Kasumi-1 (cell line): ENCODE measurements at places on chromosomes 3 and 15.

DNA sequence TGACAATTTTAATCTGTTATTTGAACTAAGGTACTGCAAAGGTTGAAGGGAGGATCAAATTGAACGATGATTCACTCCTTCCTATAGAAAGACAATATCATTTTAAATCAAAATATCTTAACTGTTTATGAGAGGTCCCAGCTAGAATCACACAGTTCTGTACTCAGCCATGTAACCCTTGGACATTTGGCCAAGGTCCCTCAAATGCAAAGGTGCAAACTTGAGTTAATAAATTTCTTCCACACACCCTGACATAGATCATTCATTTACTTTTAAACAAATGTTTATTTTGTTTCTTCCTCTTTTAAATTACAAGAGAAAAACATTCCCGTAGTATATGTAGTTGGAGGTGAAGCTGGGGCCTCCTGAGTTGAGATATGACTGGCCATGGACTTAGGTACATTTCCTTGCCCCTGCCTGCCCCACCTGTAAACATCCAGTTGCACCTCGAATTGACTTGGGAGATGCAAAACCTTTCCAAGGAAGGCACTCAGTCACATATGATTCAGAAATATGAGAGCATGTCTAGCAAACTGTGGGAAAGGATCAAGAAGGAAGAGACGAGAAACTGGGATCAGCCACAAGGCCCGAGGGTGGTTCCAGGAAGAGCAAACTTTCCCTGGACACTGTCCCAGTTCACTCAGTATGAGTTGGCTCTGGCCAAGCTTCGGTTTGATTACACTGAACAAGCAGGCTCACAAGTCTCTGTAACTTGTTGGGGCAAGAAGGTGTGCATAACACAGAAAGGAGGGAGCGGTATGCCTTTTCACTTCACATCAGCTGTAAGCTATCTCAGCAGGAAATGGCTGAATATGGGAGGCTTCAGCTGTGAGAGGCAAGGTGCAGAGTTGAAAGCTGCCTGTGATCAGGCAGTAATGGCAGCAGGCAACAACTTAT, 6.7 kb downstream of the TNFSF10 start:
- no peak for DNase-seq

- DNase-seq = peak; percentile 55
Observed at GRCh38 chr3:58271901-58272501, 34.0 kb upstream of the RPP14 start.

- DNase-seq = no peak
Observed at GRCh38 chr15:86624261-86625036, 544.8 kb downstream of the AGBL1 start.

DNA sequence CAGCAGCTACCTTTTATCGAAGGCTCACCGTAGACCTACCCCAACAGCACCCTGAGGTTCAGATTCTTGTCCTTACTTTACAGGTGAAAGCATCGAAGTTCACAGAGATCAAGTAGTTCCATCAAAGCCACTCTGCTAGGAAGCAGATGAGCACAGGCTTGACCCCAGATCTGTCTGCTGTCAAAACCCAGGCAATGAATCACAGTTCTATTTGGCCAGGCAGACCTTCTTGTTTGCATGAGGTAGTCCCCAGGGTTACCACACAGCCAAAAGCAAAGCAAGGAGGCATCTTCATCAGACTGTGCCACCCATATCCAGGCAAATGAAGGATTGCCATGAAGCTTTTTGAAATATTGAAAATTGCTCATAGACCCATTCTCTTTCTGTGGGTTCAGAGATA, 33.0 kb downstream of the HES1 start:
- DNase-seq = no peak

GRCh38 chr3:197833930-197834715, 43.1 kb downstream of the LRCH3 start:
- no peak for DNase-seq

GRCh38 chr3:122760453-122761271, 33.0 kb downstream of the HSPBAP1 start:
- DNase-seq = no peak

GRCh38 chr3:86793786-86794185, 197.2 kb downstream of the VGLL3 start:
- DNase-seq = no peak

- DNase-seq = no peak
Observed at GRCh38 chr3:26807272-26807671, 184.7 kb downstream of the LRRC3B start.

- DNase-seq = peak; percentile 24
Observed at GRCh38 chr3:197753263-197753662, 3.6 kb downstream of the FYTTD1 start.

- no peak for DNase-seq
Observed at GRCh38 chr15:101266787-101267186, 10.5 kb downstream of the SELENOS start.

GRCh38 chr15:22794063-22794462, 7.6 kb downstream of the NIPA1 start:
- DNase-seq = no peak

GRCh38 chr15:67836477-67836876, 3.4 kb downstream of the RNU6-1 start:
- DNase-seq = peak; percentile 44

- DNase-seq = no peak
Observed at GRCh38 chr3:128362026-128362965, 104.4 kb downstream of the DNAJB8 start.

- DNase-seq = no peak
Observed at GRCh38 chr3:169522595-169523529, 140.7 kb downstream of the MECOM start.

DNA sequence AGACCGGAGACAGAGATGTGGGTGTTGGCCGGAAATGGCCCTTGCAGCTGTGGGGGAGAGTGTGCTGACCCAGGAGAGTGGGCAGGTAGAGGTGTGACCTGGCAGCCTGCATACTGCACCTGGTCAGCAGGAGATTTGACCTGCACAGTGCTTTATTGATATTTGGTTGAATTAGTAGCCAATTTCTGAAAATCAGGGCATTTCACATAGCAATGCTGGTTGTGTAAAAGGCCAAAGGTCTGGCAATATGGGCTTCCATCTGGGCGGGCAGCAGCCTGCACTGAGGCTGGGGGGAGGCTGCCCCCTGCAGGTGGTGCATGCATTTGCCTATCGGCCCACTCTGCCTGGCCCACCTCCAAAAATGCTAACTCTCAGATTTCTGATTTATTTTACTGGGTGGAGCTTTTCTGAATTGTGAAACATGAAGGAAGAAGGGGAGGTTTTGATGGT, 9.4 kb upstream of the MGLL start:
- DNase-seq = peak; percentile 55

DNA sequence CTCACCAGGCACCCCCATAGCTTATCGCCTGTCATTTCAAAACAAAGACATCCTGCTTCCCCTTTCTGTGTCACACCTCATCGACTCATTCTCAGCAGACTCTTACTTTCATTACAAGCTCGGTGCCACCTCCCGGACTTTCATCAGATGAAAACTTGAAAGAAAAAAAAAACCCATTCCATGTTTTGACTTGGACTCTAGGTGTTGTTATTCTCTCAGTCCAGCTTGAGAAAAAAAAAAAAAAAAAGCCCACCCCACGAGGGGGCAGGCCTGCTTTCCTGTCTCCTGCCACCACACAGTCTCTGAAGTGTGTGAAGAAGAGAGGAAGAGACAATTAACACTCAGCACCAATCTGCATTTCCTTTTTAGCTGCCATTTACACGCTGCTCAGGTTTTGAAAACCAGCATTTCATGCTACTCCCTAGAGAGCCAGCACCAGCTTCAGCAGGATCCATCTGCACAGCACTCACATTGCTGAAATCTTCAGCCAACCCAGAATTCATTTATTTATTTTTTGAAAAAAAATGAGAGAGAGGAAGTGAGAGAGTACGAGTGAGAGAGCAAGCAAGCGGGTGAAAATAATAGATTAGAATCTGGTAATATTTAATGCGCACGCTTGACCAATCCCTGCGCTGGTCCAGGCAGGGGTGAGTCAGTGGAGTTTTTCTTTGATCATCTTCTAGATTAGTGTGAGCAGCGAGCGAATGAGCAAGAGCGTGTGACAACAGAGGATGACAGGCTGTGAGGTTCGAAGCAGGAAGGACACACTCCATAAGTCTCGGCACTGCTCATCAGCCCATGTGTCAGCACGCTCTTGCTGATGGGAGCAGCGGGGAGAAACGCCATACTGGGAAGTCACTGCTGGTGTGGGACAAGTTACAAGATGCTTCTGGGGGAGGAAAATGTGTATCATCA, 23.5 kb downstream of the ZNF80 start:
- DNase-seq = peak; percentile 51

GRCh38 chr15:82537351-82537908, 2.8 kb downstream of the RPS17 start:
- no peak for DNase-seq

- peak; percentile 12 for DNase-seq
Observed at GRCh38 chr3:52153389-52154096, 680 bp downstream of the POC1A start.

DNA sequence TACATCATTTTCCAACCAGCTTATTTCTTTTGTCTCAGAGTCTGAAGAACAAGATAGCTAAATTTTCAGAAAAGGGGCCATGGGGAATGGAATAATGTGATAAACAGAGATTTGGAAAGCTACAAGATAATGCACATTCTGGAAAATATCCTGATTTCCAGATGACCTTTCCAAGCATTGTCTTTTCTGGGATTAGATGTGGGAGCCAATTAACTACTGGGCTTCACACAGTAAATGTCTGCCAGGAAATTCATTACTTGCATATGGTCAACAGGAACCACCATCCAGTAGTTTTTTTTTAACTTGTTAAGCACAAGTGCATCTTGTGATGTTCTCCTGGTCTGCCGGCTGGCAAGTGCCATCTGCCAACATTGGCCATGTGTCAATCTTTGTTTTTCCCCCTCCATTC, 131.1 kb upstream of the BFSP2 start:
- DNase-seq = no peak

DNA sequence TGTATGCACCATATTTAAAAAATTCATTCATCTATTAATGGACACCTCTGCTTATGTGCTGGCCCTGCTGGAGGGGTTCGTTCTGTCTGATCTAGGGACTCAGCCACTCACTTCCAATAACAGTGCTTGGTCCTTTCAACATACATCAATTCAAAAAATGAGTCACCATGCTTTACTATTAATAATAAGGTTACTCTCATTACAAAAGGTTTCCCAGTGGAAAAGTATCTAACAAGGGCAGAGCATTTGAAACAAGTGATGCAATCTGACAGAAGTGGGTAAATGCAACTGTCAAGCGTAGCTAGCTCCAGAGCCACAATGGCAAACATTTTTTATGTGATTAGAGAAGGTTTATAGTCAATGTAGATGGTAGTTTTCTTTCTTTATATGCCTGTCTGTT, 67.9 kb upstream of the TNIK start:
- no peak for DNase-seq

- DNase-seq = no peak
Observed at GRCh38 chr15:76070921-76071635, 11.3 kb downstream of the TMEM266 start.

DNA sequence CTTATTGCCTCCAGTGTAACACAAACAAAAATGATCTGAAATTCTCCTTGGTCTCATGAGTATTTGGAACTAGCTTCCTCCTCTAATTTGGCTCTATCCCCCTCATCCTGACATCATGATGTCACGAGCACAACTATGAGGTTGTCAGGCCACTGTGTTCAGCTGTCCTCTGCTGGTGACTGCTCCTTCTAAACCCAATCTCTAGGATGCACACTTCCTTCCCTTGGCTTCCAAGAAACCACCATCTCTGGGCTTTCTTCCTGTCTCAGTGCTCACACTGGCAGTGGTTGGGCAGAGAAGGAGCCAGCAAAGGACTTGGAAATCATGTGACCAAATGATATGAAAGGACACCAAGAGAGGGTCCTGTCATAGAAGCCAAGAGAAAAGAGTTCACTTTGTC, 30.7 kb upstream of the EIF1B start:
- peak; percentile 13 for DNase-seq

DNA sequence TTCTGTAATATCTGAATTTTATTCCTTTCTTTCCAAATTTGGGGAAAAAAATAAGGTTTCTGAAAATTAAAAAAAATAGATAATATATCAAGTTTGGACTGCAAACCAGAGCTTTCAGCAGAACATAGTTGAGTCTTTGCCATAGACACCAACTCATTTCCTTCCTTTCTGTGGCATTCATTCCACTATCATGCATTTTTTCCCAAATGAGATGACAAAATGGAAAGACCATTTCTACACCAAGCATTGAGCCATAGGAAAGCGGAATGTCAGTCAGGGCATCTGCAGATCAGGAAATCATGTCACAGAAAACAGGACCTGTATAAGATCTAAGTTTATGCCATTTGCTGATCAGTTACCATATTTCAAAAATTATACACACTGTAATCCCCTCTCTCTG, 333.3 kb upstream of the THBS1 start:
- DNase-seq = no peak

DNA sequence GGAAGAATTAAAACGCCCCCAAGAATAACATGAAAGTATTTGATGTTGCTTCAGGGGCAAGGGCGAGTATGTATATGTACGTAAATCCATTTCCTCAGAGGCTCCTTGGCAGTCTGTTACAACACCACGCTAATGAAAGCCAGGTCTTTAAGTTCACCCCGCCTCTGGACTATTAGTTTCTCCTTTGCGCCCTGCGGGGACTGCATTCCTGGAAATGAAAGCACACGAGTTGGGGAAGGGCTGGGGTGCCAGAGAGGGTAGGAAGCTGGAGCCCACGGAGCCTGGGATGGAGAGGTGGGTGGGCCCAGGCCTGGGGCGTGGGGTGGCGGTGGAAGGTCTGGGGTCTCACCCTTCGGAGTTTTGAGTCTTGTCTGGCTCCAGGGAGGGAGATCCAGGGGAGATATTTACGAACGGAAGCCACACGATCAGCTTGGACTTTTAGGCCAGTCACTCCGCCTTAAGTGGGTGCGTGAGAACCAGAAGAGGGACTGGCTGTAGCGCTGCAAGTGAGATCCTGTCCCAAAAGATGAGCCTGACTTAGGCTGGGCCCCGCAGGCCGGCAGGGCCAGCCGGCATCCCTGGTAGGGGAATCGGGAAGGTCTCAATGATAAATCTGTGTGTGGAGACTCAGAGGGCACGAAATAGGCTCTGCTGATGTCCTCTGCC, 1.6 kb upstream of the PLCL2 start:
- DNase-seq = no peak

- no peak for DNase-seq
Observed at GRCh38 chr3:123005291-123005690, 22.3 kb downstream of the SEMA5B start.

GRCh38 chr15:36161771-36162212, 417.6 kb upstream of the CDIN1 start:
- DNase-seq = no peak
